Nasal cavity respiratory epithelium epithelial cell of viscerocranial mucosa (primary cell): ENCODE measurements at places on chromosomes 4 and X. TPM values are rescaled to one million over a fixed set of nuclear protein-coding genes. Genes with fewer than 3 reads are reported as not detected.

Gene CXCL8
- 8.5 and 29.0 TPM in 2 replicates for total RNA-seq

Gene UFSP2
- 25.6 and 28.4 TPM in 2 replicates for total RNA-seq

Gene BEX5
- 0.14 and 1.7 TPM in 2 replicates for total RNA-seq

Gene PABPC5
- total RNA-seq, result not detected in 2 replicates

Gene PDLIM3
- 0.68 and 0.71 TPM in 2 replicates for total RNA-seq

Gene FAAH2
- total RNA-seq, result 7.5 and 10.1 TPM in 2 replicates

Gene VCX3A
- total RNA-seq, result not detected in 2 replicates

Gene P2RY4
- total RNA-seq, result 0.07 TPM in 1 of 2 replicates, not detected in the other

Gene SYP
- total RNA-seq, result under 0.01 TPM in 1 of 2 replicates, not detected in the other

Gene PHEX
- 1.7 and 3.4 TPM in 2 replicates for total RNA-seq

Gene SPANXC
- not detected in 2 replicates for total RNA-seq

Gene STARD8
- total RNA-seq, result under 0.01 and 0.07 TPM in 2 replicates

Gene ATP2B3
- total RNA-seq, result not detected in 2 replicates

Gene ASB12
- total RNA-seq, result not detected in 2 replicates
